HCT116 (cell line): ENCODE measurements at places on chromosomes 11 and 22. TPM values are rescaled to one million over a fixed set of nuclear protein-coding genes. Genes with fewer than 3 reads are reported as not detected.

DNA sequence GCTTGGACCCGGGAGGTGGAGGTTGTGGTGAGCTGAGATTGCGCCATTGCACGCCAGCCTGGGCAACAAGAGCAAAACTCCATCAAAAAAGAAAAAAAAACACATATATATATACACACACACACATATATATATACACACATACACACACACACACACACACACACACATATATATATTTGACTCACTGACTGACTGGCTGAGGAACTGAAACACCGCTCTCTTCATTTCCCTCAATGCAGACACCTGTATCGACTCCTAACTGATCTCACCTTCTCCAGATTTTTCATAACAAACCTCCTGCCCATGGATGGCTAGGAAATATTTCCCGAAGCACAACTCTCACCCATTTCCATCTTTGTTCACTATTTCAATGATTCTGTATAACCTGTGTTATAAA is 140.7 kb upstream of the ANO3 start:
- no peak overlapping the region for H3K4me3 ChIP-seq
- H3K27me3 ChIP-seq: no peaks in the 10 kb centered on the region
- no peak for DNase-seq
- no peaks in the 10 kb centered on the region for H3K36me3 ChIP-seq
- no peak overlapping the region for H3K27ac ChIP-seq
- no peaks in the 10 kb centered on the region for H3K4me1 ChIP-seq

- H3K27ac ChIP-seq: no peak overlapping the region
- no peak overlapping the region for H3K4me3 ChIP-seq
- H3K27me3 ChIP-seq: 0 out of 2 replicates have a peak, but pooled peaks cover 4% of the 10 kb centered on the region
- H3K36me3 ChIP-seq: no peaks in the 10 kb centered on the region
- DNase-seq: no peak
Observed at GRCh38 chr11:59216641-59217564, 4.2 kb upstream of the MPEG1 start.

DNA sequence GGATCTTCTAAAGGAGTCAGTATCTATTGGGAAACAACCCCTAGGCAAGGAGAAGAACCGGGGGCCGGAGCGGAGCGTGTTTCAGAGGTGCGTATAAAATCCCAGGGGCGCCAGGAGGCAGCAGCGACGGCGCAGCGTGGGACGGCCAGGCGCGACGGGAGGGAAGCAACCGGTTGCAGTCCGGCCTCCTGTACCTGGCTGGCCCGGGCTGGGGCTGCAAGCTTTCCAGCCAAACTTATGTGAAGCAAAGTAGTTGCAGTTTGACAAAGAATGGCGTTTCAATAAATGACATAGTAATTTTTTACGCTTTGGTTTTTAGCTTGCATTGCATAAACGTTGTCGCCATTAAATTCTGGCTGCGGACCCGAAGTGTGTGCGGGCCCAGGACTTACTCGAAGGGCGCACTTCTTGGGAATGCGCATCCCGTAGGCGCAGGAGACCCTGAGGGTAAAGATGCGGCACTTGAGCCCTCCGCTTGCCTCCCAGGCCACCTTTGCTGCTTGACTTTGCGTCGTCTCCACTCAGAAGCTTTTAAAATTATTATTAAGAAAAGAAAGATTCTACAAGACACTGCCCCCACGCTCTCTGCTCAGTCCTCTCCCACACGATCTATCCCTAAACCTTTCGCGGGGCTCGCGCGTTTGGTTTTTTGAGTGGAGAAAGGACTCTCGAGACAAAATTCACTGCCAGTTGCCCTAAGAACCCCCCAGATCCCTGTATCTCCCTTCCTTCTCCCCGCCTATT is 1.6 kb upstream of the WT1 start:
- no peak for DNase-seq
- H3K36me3 ChIP-seq: no peaks in the 10 kb centered on the region
- H3K4me1 ChIP-seq: no peaks in the 10 kb centered on the region
- no peak overlapping the region for H3K27ac ChIP-seq
- H3K4me3 ChIP-seq: no peak overlapping the region

GRCh38 chr22:22931557-22932270 is 44.1 kb downstream of the IGLL5 start:
- no peak overlapping the region for H3K4me3 ChIP-seq
- H3K4me1 ChIP-seq: no peaks in the 10 kb centered on the region
- no peak for DNase-seq
- H3K27ac ChIP-seq: no peak overlapping the region

GRCh38 chr11:4466131-4466870 is 16.1 kb upstream of the OR52K1 start:
- H3K4me1 ChIP-seq: no peaks in the 10 kb centered on the region
- no peak overlapping the region for H3K27ac ChIP-seq

- no peak overlapping the region for H3K4me3 ChIP-seq
- H3K27me3 ChIP-seq: no peaks in the 10 kb centered on the region
- peak; percentile 6 for DNase-seq
- peaks cover 42% of the 10 kb centered on the region for H3K4me1 ChIP-seq
Observed at GRCh38 chr11:112612250-112612849, 348.9 kb upstream of the NCAM1 start.

DNA sequence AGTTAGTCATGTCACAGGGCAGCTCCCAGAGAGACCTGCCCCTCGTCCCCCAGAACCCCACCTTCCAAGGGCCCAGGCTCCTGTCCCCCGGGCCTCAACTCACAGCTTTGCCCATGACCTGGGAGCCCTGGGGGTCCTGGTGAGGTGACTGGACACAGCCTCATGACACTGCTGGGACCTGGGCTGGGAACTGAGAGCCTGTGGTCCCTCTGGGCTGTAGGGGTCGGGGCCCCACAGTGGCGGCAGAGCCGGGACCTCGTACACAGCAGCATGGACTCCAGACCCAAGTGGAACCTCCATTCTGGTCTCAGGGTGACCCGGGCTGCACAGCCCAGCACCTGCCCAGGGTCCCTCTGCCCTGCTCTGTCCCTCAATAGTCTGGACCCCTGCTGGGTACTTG is 6.9 kb downstream of the APOBEC3A start:
- no peak overlapping the region for H3K27ac ChIP-seq
- H3K36me3 ChIP-seq: no peaks in the 10 kb centered on the region
- no peak for DNase-seq
- no peak overlapping the region for H3K4me3 ChIP-seq
- H3K4me1 ChIP-seq: peaks cover 6% of the 10 kb centered on the region
- peaks cover 2% of the 10 kb centered on the region; the same call in 1 of the 2 replicates for H3K27me3 ChIP-seq

FLRT1 gene
- 0.15 TPM for total RNA-seq

- no peaks in the 10 kb centered on the region for H3K27me3 ChIP-seq
- no peaks in the 10 kb centered on the region for H3K4me1 ChIP-seq
- no peaks in the 10 kb centered on the region for H3K36me3 ChIP-seq
Observed at GRCh38 chr22:25318081-25318823, 98.8 kb downstream of the CRYBB2 start.

- peak; percentile 46 for DNase-seq
- no peaks in the 10 kb centered on the region for H3K27me3 ChIP-seq
- no peak overlapping the region for H3K27ac ChIP-seq
- H3K4me1 ChIP-seq: peaks cover 9% of the 10 kb centered on the region
Observed at GRCh38 chr22:42930810-42931420, 73.8 kb upstream of the ARFGAP3 start.

DNA sequence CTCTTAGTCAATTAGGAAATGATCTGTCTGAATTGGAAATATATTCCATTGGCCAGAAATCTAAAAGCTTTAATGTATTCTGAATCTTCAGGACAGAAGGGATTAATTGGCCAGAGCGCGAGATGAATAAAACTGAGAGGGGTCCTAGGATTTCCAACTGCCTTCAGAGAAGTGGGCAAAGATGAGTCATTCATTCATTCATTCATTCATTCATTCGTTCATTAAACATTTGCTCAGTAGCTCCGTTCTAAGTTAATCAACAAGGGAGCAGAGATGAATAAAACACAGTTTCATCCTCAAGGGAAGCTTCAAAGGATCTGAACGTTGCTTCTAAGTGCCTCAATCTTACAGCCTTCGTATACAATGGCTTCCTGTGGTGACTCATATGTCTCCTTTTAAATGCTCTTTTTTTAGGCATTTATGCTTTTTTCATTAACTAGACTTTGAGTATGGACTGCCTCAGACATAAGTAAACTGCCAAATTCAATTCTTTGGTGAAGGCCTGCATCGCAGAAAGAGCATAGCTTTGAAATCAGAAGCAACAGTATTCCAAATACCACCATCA is 537.4 kb upstream of the CCDC90B start:
- no peak for DNase-seq
- peaks cover 21% of the 10 kb centered on the region for H3K27me3 ChIP-seq
- no peak overlapping the region for H3K4me3 ChIP-seq
- no peaks in the 10 kb centered on the region; the same call in 1 of the 2 replicates for H3K4me1 ChIP-seq
- no peak overlapping the region for H3K27ac ChIP-seq

P2RY2 gene
- 2.9 TPM for total RNA-seq

GRCh38 chr11:3666023-3666530 is 5.1 kb downstream of the CHRNA10 start:
- DNase-seq: no peak
- H3K4me1 ChIP-seq: no peaks in the 10 kb centered on the region
- no peak overlapping the region for H3K27ac ChIP-seq
- no peak overlapping the region for H3K4me3 ChIP-seq

CHRM4 gene
- total RNA-seq: 1.1 TPM

RHBDD3 gene
- total RNA-seq: 30.2 TPM

DNA sequence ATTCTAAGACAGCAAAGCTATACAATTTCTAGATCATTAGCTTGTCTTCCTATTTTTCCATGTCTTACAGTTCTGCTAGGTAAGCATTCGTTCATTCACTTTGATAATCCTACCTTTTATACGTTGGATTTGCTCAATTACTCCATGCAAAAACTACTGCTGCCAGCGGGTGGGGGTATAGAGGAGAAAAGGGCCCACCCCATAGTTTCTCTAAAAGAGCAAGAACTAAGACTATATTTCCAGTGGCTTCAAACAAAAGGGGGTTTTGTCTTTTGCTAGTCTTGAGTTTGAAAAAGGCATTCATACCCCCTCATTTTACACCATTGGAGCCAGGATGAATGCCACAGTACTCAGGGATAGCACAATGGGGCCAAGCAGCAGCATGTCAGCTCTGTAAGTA is 155.7 kb downstream of the WT1 start:
- H3K27ac ChIP-seq: no peak overlapping the region
- DNase-seq: no peak
- no peaks in the 10 kb centered on the region for H3K36me3 ChIP-seq
- H3K4me1 ChIP-seq: no peaks in the 10 kb centered on the region
- H3K4me3 ChIP-seq: no peak overlapping the region

SART1 gene
- total RNA-seq: 47.9 TPM

- no peak overlapping the region for H3K27ac ChIP-seq
- no peaks in the 10 kb centered on the region for H3K36me3 ChIP-seq
- DNase-seq: no peak
- H3K4me3 ChIP-seq: no peak overlapping the region
- no peaks in the 10 kb centered on the region for H3K27me3 ChIP-seq
Observed at GRCh38 chr22:25014896-25015755, 62.6 kb downstream of the KIAA1671 start.

DNA sequence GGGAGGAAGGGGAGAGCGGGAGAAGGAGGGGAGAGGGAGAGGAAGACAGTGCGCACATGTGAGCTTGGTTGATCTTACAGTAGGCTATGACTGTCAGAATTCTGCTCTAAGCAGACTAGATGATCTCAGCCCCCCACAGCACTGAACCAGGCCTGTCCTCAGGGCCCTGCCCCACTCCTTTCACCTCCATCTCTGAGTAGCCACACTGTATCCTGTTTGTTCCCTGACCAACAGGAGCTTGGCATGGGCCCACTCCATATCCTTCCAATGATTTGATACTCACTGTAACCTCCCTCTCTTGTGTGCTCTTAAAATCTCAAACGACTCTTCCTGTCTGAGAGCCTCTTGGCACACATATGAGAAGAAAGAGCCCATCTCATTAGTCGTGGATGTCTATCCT is 86.1 kb upstream of the PARVA start:
- peaks cover 20% of the 10 kb centered on the region for H3K4me1 ChIP-seq
- H3K27ac ChIP-seq: no peak overlapping the region
- no peak overlapping the region for H3K4me3 ChIP-seq
- no peak for DNase-seq
- no peaks in the 10 kb centered on the region for H3K27me3 ChIP-seq

DNA sequence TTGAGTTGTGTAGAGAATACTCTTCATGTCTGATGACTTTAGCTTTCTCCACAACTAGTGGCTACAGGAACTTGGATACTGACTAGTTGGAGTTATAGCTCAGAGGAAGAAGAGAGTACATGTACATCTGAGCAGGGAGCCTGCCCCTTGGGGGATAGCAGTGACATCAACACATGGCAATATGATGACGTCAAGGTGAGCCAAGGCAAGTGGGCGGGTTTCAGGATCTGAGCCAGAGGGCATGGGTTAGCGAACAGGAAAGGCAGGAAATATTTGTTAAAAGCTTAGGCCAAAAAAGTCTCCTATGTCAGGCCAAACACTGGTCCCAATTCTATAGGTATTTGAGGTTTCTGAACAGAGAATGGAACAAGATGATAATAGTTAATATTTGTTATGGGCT is 42.0 kb upstream of the HORMAD2 start:
- no peak overlapping the region for H3K4me3 ChIP-seq
- peaks cover 20% of the 10 kb centered on the region for H3K4me1 ChIP-seq

DNA sequence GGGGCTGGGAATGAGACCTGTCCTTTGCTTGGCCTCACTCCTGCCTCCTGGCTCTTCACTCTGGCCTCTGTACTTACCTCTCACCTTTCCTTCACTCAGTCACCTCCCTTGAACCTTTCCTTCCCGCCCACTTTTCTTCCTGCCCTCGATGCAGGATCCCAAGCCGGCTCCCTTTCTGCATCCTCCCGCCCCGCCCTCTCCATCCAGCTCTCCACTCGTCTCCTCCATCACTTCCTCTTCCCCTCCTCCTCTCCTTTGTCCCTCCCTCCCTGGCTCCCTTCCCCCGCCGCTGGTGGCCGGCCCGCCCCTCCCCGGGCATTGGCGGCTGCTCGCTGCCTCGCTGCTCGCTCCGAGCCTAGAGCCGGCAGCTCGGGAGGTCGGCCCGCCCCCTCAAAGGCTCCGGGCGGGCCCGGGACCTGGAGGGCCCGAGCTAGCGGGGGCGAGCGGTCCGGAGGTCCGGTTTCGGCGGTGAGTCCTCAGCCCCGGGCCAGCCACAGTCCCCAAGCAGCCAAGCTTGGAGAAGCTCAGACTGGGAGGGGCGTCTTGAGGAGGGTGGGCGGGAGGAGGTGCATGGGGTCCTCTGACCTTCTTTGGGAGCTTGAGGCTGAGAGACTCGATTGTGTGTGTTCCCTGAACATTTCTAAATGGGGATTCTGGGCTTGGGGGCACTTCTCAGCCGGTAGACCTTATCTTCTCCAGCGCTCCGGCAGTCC is 13.8 kb downstream of the PHLDB1 start:
- peak overlapping the region; percentile 96 for H3K27ac ChIP-seq
- no peaks in the 10 kb centered on the region for H3K27me3 ChIP-seq

SPDYC gene
- total RNA-seq: 1.2 TPM
